ENCODE measurements at places on chromosomes 3 and 15.

- no peaks in the 10 kb centered on the region for H3K36me3 ChIP-seq
- DNase-seq, result no peak
Observed at GRCh38 chr3:94137377-94137776, 74.5 kb downstream of the NSUN3 start.

GRCh38 chr3:192170659-192171058, 556.7 kb downstream of the FGF12 start:
- no peak for DNase-seq
- H3K4me3 ChIP-seq, result no peak overlapping the region
- no peaks in the 10 kb centered on the region for H3K4me1 ChIP-seq
- H3K27ac ChIP-seq, result no peak overlapping the region

- peaks cover 5% of the 10 kb centered on the region for H3K27me3 ChIP-seq
- no peak overlapping the region for H3K27ac ChIP-seq
- H3K4me1 ChIP-seq, result peaks cover 22% of the 10 kb centered on the region
- H3K4me3 ChIP-seq, result no peak overlapping the region
- no peaks in the 10 kb centered on the region for H3K36me3 ChIP-seq
Observed at GRCh38 chr3:72332036-72332435, 516.2 kb downstream of the SHQ1 start.

GRCh38 chr3:173688216-173688842, 290.8 kb downstream of the NLGN1 start:
- H3K27me3 ChIP-seq, result no peaks in the 10 kb centered on the region
- peaks cover 3% of the 10 kb centered on the region for H3K4me1 ChIP-seq
- no peak for DNase-seq
- H3K36me3 ChIP-seq, result no peaks in the 10 kb centered on the region

- peaks cover 4% of the 10 kb centered on the region for H3K36me3 ChIP-seq
- H3K4me3 ChIP-seq, result no peak overlapping the region
- no peak overlapping the region for H3K27ac ChIP-seq
Observed at GRCh38 chr15:69217381-69217780, 56.9 kb downstream of the GLCE start.

- H3K27ac ChIP-seq, result peak overlapping the region; percentile 30
- H3K4me1 ChIP-seq, result peaks cover 5% of the 10 kb centered on the region
- no peak for DNase-seq
- H3K36me3 ChIP-seq, result no peaks in the 10 kb centered on the region
- no peaks in the 10 kb centered on the region for H3K27me3 ChIP-seq
Observed at GRCh38 chr15:48358229-48359152, 27.3 kb downstream of the DUT start.

GRCh38 chr3:58567251-58567515, 10.0 kb downstream of the FAM107A start:
- no peaks in the 10 kb centered on the region for H3K4me1 ChIP-seq
- H3K27ac ChIP-seq, result no peak overlapping the region
- peaks cover 20% of the 10 kb centered on the region for H3K36me3 ChIP-seq
- no peak overlapping the region for H3K4me3 ChIP-seq
- DNase-seq, result no peak

DNA sequence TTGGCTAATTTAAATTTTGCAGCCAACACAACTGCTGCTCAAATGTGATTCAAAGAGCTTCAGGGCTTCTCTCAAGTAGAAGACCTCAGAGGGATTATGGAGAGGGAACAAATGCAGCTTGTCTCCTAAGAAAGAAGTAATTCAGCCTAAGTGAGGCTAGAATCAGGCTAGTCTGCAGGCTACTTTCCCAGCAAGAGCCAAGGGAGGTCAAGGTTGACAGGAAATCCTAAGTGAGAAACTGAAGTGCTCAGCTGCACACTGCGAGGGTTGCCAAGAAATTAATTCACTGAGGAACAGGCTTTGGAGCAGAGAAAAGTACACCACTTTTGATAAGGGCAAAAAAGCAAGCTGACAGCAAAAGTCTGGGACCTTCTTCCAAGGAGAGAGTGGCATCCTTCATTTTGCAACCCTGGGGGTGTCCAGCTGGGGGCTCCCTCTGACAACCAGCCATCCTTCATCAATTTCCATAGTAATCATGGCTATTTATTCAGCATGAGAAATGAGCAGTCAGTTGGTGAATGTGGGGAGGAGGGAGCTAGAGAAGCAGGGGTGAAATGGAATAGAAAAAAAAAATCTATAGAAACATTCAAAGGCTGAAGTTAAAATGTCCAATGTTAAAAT, 646.4 kb upstream of the ADAMTS9 start:
- no peak overlapping the region for H3K27ac ChIP-seq
- H3K4me3 ChIP-seq, result no peak overlapping the region
- no peaks in the 10 kb centered on the region for H3K36me3 ChIP-seq
- H3K27me3 ChIP-seq, result no peaks in the 10 kb centered on the region

DNA sequence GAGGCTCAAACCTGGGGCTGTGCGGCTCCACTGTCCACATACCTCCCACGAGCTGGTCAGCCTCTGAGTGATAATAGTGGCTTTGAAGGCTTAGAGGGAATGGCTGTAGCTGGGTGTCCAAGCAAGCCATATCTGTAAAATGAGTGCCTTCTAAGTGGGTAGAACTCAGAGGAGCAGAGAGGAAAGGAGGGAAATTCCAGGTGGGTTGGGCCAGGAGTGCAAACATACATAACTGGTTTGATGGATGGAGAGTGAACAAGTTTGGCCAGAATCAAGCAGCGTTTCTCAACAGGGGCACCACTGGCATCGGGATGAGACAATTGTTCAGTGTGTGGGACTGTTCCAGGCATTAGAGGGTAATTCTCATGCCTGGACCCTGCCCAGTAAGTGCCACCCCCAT, 91.1 kb downstream of the ASB7 start:
- no peak for DNase-seq
- no peaks in the 10 kb centered on the region for H3K36me3 ChIP-seq
- no peak overlapping the region for H3K4me3 ChIP-seq
- peaks cover 12% of the 10 kb centered on the region for H3K4me1 ChIP-seq

DNA sequence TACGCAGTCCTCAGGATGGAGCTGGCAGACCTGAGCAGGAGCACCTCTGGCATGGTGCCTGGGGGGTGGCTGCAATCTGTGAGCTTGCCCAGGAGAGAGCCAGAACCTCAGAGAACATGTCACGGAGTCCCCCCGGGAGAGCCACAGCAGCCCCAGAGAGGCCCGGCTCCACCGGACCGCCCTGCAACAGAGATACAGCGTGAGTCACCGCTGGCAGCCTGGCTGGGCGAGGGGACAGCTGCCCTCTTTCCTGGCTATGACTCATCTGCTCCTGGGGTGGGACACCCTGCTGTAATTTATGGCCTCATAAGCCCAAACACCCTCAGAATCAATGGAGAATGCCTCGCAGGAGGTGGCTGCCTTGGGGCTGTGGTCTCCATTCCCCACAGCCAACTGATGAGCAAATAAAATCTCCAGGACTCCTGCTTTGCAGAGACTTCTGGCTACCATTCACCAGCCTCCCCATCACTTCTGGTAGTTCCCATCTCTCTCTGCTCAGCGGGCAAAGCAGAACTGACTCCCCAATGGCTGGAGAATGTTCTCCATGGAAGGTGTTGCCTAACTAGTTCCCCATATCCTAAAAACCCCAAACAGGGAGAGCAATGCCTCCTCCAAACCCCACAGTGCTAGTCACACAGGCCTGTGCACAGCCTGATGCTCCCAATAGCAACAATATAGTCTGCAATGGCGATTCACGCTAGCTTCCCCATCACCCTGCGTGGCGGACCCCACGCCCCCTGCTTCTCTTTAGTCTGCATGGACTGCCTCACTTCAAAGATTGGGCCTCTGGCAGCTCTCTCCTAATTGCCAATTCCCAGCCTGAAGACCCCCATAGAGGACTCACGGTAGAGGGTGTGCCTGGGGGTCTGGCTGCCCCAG, 21.6 kb downstream of the ACSBG1 start:
- peak; percentile 79 for DNase-seq
- H3K27ac ChIP-seq, result peak overlapping the region; percentile 79
- H3K36me3 ChIP-seq, result no peaks in the 10 kb centered on the region
- no peaks in the 10 kb centered on the region for H3K27me3 ChIP-seq
- H3K4me1 ChIP-seq, result peaks cover 93% of the 10 kb centered on the region

GRCh38 chr15:98699591-98700424, 51.5 kb downstream of the IGF1R start:
- no peaks in the 10 kb centered on the region for H3K27me3 ChIP-seq
- H3K27ac ChIP-seq, result no peak overlapping the region
- no peak overlapping the region for H3K4me3 ChIP-seq

DNA sequence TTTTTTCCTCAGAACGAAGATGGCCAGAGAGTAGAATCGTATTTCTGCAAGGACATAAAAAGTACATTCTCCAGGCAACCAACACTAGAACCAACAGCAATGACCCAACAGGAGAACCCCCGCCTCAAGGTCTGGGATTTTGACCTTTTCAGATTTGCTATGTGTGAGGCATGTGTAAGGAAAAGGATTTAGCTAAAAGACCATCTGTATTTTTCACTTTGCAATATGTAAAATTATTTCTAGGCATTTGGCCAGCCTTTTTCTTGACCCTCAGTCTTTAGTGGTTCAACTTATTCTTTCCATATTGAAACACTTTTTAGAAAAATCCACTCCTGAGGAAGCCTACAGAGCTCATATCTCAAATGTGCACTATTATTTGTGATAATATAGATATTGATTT, 219.2 kb upstream of the GOLGA6L4 start:
- no peak overlapping the region for H3K27ac ChIP-seq
- no peak for DNase-seq
- no peaks in the 10 kb centered on the region for H3K27me3 ChIP-seq
- no peaks in the 10 kb centered on the region for H3K4me1 ChIP-seq

DNA sequence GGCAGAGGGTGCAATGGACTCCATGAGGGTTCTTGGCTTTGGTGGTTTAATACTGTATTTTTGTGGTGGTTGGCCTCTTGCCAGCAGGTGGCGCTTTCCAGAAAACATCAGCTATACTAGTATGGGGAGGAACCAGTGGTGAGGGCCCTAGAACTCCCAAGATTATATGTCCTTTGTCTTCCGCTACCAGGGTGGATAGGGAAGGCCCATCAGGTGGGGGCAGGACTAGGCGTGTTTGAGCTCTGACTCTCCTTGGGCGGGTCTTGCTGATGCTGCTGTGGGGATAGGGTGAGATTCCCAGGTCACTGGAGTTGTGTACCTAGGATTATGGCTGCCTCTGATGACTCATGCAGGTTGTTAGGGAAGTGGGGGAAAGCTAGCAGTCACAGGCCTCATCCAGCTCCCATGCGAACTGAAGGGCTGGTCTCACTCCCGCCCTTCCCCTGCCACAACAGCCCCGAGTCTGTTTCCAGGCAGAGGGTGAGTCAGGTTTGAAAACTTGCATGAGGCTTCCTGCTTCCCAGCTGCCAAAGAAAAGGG, 357.7 kb downstream of the OTOL1 start:
- DNase-seq, result no peak
- no peaks in the 10 kb centered on the region for H3K4me1 ChIP-seq
- H3K36me3 ChIP-seq, result no peaks in the 10 kb centered on the region
- H3K27me3 ChIP-seq, result no peaks in the 10 kb centered on the region
- H3K4me3 ChIP-seq, result no peak overlapping the region
- H3K27ac ChIP-seq, result no peak overlapping the region

DNA sequence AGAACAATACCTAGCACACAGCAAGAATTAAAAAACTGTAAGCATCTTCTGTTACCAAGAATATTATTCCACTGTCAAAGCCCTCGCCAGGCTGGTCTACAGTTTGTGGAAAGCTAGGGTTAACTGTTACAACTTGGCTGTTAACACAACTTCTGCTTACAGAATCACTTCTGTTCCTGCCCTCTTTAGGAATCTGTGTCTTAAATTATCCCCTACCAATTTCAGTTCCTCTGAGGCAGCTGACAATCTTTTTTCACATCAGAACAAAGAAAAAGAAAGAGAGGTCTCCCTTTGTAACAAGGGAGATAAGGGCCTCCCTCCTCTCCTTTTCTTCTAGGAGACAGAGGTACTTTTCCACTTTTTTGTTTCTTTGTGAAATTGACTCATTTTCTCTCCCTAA, 188.9 kb downstream of the FMN1 start:
- DNase-seq, result no peak
- no peak overlapping the region for H3K4me3 ChIP-seq
- H3K36me3 ChIP-seq, result no peaks in the 10 kb centered on the region
- H3K4me1 ChIP-seq, result peaks cover 10% of the 10 kb centered on the region
- no peak overlapping the region for H3K27ac ChIP-seq

- H3K4me1 ChIP-seq, result no peaks in the 10 kb centered on the region
- H3K27me3 ChIP-seq, result no peaks in the 10 kb centered on the region
- no peak for DNase-seq
Observed at GRCh38 chr15:35197306-35197705, 112.2 kb upstream of the NANOGP8 start.

GRCh38 chr3:134658555-134658954, 7.7 kb upstream of the KY start:
- DNase-seq, result no peak
- H3K4me3 ChIP-seq, result no peak overlapping the region
- no peaks in the 10 kb centered on the region for H3K27me3 ChIP-seq
- H3K36me3 ChIP-seq, result no peaks in the 10 kb centered on the region
- H3K27ac ChIP-seq, result no peak overlapping the region

DNA sequence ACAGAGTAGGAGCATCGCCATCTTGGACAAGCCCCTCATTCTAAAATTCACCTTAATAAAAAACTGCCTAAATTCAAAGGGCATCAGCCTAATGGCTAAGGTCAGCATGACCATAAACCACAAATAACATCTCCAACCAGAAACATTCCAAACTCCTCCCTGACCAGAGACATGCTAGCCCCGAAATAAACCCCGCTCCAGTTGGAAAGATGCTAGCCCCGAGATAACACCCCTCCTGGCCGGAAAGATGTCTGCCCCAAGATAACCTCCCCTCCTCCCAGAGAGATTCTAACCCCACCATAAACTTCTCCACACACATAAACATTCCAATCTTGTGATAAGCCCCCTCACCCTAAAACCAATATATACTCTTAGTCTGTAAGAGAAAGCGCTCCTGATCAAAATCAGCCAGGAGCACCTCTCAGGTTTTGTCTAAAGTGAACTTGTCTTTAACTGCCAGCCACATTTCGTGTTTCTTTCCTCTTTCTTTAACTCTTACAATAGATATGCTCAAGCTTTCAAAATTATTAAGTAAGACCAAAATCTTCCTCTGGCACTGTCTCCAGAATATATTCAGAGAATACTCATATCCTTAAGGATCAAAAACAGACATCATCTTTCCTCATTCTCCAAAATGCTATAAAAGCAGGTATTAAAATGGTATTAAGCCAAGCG, 104.1 kb downstream of the GSK3B start:
- no peak for DNase-seq
- H3K36me3 ChIP-seq, result no peaks in the 10 kb centered on the region
- H3K4me1 ChIP-seq, result peaks cover 17% of the 10 kb centered on the region
- no peak overlapping the region for H3K27ac ChIP-seq

DNA sequence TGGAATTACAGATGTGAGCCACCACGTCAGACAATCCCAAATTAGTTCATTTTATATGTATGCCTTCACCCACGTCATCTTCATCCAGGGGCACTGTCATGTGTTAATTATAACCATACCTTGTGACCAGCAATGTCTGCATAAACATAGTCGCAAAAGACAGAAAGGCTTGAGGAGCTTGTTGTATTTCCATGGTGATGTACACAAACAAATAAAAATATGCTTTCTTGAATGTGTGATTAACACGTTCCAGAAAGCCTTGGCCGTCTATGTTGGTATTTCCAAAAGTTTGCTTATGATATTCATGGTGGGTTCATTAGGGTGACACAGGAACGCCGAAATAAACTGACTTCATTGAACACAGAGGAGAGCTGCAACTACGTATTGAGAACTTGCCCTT, 524.7 kb upstream of the ZNF717 start:
- H3K4me1 ChIP-seq, result peaks cover 12% of the 10 kb centered on the region
- H3K27me3 ChIP-seq, result no peaks in the 10 kb centered on the region
- H3K4me3 ChIP-seq, result peak overlapping the region; percentile 18
- no peaks in the 10 kb centered on the region for H3K36me3 ChIP-seq

- no peaks in the 10 kb centered on the region for H3K36me3 ChIP-seq
- H3K4me1 ChIP-seq, result no peaks in the 10 kb centered on the region
- no peak overlapping the region for H3K27ac ChIP-seq
Observed at GRCh38 chr15:91165850-91166249, 65.8 kb downstream of the SV2B start.
